ENCODE measurements at places on chromosomes 2 and 18.

GRCh38 chr2:232466221-232466620, 10.3 kb downstream of the ALPI start:
- no peak for DNase-seq

GRCh38 chr2:47089083-47089464, 66.0 kb downstream of the STPG4 start:
- no peak for DNase-seq

GRCh38 chr2:17000184-17000482, 334.5 kb upstream of the CYRIA start:
- no peak for DNase-seq

DNA sequence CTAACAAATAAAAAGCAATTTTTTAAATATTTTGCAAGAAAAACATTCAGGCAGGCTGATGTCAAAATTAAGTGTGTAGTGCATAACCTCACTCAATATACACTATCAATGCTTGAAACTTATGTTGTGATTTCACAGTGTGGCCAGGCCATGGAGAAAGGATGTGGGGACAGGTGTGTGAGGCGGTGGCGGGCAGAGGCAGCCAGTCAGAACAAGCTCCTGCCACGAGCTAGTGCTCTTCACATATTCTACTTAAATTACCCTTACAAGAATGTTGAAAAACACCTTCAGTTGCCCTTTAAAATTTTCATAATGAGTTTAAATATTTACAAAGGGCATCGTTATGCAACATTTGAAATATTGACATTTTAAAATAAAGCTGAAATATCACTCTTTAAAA, 43.2 kb downstream of the CYB5A start:
- no peak for DNase-seq

DNA sequence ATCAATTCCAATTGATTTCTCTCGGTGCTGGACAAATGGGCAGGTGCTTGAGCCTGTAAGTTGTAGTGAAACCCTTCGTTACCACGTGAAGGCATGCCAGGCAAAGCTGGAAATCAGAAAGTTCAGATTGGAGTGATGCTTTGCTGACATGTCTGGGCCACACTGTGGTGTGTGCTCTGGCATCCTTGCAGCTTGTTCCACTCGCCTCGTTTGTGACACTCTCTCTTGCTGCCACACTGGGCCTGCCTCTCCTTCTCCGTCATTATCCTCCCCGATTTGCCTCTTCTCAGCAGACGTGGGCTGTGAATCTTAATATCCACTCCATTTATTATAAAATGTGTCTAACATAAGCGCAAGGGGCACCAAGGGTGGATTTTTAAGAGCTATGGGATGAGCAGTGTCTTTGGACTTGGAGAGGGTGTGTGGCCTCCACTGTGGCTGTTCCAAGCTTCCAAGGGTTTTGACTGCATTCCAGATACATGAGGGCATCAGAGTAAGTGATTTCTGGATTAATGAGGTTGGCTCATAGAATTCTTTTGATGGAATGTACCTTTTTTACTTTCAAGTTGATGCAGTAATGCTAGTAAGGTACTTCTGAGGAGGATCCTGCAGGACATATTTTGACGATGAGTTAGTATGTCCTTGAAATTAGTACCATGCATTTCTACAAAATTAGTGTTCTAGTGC, 238.8 kb downstream of the TPGS2 start:
- DNase-seq: no peak

DNA sequence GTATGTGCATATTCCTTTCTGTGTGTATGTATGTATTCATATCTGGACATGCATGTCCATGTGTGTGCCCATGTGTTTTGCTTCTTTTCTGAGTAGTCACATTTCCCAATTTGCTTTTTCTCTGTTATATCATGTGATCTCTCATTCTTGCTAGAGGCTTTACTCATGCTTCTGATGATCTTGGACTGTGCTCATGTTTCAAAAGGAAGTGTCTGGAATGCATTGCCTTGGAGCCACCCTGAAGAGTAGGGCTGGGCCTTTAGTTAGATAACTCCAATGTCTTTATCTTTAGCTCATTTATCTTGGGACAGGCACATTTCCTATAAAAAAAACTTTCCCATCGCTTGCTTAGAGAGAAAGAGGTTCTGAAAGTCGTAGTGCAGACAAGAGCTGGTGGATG, 859.2 kb downstream of the CNTNAP5 start:
- no peak for DNase-seq

- no peak for DNase-seq
These were observed 26.1 kb downstream of the LIMS1 start for GRCh38 chr2:108560241-108560811.

DNA sequence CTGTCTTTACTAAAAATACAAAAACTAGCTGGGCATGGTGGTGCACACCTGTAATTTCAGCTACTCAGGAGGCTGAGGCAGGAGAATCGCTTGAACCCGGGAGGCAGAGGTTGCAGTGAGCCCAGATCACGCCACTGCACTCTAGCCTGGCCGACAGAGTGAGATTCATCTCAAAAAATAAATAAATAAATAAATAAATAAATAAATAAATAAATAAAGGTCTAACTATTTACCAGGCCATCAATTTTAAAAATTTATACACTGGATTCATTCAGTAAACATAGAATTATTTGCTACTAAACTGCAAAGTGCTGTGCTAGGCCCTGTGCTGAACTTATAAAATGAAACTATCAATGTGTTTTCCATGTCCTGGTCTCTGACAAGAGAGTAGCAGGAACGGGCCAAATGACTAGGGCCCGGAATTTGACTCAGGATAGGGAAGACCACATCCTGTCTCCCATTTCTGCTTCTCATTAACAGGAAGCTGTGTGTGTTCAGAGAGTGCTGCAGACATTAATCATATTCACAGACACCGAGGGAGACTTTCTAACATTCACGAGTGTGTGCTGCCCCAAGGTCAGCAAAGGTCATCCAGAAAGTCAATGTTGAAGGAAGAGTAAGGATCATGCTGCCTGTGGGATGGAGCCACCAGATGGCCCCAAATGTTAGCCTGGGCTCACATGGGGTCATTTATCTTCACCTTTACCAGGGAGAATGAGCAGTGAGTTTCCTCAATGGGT, 95.8 kb downstream of the SPP2 start:
- DNase-seq: peak; percentile 4

GRCh38 chr2:113278742-113279139, at the start of gene PAX8:
Gene PAX8, minus strand, starts transcription at chr2:113278921. Its CDS starts 527 bp downstream, at chr2:113278394.
- DNase-seq: no peak

DNA sequence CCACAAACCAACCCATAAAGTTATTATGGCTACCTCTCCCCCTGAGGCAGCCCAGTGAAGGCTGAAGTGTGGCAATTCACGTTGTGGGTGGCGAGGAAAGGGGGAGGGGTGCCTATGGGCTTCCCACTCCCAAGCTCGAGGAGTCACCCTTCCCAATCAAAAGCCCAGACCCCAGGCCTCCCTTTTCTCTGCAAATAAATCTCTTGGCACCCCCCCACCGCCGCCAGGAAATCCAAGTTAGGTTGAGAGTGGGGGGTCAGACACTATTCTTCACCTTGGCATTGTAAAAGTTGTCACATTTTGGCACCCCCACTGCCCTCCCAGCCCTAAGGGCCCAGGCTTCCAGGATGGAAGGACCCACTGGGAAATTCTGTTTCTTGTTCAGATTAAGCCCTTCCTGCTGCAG, 6.9 kb downstream of the ANKRD53 start:
- no peak for DNase-seq

- no peak for DNase-seq
These were observed 71.5 kb downstream of the TMEM247 start for GRCh38 chr2:46550686-46551404.

GRCh38 chr2:55859875-55860274, 63.7 kb downstream of the EFEMP1 start:
- no peak for DNase-seq

- no peak for DNase-seq
These were observed 8.6 kb upstream of the TMEM163 start for GRCh38 chr2:134727385-134727784.

GRCh38 chr2:191174442-191174841, 23.6 kb upstream of the STAT4 start:
- DNase-seq: no peak

DNA sequence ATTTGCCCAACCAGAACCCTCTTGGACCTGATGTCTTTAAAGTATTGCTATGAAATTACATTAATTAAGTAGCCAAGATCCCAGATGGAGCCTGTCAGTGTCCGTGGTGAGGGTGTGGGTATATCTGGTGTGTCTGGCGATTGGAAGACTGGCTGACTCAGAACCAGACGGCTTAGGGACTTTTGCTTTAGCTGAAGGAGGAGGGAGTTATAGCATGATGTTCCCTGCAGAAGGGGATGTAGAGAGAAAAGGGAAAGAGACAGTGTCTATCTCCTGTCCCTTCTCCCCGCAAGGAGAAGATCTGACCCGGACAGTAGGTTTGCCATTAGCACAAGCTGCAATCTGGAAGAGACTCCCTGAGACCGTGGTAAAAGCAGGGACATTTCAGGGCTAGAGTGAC, 60.6 kb downstream of the POU3F3 start:
- no peak for DNase-seq

GRCh38 chr18:12053289-12053688, 40.4 kb upstream of the ANKRD62 start:
- no peak for DNase-seq

- DNase-seq: no peak
These were observed 135.5 kb upstream of the CREB1 start for GRCh38 chr2:207394203-207394781.

GRCh38 chr18:61064911-61065310, 268.3 kb upstream of the CDH20 start:
- DNase-seq: no peak

- no peak for DNase-seq
These were observed 158.9 kb upstream of the SLC14A2 start for GRCh38 chr18:45456090-45457021.

DNA sequence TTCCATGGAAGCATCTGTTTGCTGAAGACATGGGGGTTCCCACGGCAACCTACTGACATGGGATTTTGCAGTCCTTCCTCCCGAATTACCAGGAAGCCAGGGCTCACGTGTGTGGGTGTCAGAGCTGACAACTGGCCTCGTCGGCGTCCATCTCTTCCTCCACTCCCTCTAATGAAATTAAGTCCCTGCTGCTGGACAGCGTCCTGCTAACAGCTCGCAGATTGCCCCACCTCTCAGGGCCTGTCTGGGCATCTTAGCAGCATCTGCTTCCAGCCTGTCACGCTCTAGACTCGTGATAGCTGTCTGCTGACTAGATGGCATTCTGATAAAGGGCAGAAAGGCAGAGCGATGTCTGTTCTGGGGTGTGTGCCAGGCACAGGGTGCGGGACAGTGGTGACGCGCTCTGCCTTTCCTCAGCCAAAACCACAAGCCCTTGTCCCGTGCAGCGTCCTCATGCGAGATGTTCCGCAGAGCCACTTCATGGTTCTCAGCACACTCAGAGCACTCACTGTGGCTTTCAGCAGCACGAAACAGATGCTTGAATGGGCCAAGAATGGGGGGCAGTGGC, 161.1 kb downstream of the ARL4C start:
- peak; percentile 59 for DNase-seq

DNA sequence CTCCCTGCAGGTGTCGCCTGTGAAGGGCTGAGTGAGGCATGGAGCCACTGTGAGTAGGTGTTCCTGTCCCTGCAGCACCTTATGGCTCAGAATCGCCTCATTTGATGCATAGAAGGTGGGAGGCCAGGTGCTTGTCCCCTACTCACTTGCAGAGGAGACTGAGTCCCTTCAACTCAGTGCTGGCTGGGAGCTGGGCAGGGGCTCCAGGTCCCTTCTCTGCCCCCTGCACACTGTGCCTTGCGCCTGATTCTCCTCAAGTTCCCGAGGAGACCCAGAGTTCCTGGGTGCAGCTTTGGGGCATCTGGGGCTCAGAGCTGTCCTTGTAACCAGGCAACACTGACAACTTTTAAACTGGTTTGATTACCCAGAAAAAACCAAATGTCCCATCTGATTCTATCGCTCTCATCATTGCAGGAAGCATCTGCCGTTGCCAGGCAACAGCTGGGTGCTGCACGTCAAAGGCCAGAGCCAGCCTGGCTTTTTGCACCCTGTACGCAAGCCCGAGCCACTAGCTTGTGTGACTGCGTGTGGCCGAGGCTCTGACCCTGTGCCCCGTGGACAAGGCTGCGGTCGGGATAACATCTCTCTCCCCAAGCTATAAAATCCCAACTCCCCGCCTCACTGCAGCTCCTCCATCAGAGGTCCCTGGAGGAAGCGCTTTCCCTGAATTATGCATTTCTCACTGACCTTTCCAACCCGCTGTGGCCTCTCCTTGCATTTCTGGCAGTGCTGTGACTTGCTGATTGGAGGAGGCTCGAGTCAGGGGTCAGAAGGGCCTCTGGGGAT, 130.8 kb upstream of the HDAC4 start:
- no peak for DNase-seq

DNA sequence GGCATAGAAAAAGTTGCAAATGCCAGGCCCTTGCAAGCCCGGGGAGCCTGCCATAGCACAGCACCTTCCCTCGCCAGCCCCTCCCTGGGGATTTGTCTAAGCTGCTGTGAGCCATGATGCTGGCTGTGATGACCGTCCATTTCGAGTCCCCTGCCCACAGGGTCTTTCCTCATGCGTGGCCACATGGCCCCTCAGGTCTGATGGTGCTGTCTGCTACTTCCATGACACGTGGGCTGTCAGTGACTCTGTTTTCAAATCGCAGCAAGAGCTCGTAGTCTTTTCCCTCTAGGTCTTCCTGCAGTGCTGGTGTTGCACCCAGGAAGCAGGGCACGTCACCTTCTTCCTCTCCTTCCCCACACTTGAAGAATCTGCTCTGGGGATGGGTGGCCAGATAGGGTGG, 15.5 kb upstream of the GNAL start:
- DNase-seq: no peak

DNA sequence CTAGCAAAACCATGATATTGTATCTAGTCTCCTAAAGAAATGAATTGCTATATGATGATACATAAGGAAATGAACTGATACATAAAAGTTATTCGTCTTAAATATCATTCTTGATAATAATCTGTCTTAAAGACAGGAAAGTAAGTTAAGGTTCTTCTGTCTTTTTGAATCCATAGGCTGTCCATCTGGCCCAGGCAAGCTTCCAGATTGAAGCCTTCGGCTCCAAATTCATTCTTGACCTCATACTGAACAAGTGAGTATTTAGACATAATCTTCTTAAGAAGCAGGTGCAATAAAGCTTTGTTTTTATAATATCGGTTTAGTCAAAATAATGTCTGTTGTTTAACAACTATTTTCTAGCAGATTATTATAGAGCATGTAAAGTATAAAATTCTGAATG, 37.7 kb downstream of the ADAM23 start:
- DNase-seq: no peak

DNA sequence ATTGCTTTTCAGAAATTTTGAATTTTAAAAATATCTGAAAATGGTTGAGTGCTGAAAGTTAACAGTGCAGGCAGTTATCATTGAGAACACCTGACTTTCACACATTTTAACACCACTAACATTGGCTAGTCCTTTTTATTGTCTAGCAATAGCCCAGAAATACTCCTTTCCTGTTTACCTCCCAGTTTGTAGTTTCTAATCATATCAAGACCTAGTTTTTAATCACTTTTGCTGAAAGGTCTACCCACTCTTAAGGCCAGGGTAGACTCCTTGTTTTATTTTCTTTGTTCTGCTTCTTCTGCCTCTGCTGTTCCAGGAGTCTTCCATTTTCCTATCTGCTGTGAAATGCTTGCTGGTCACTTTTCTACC, 72.1 kb downstream of the UBE2E3 start:
- DNase-seq: no peak

GRCh38 chr2:240455647-240456446, 20.4 kb downstream of the GPC1 start:
- DNase-seq: no peak

Data from CD4-positive, alpha-beta T cell treated with Interleukin-2 at 100 ng/mL for 4 hours (primary cell).